ENCODE measurements at places on chromosomes 12 and 14.
A peak's percentile ranks its signal among the peaks of the same experiment; 100 is the strongest.

DNA sequence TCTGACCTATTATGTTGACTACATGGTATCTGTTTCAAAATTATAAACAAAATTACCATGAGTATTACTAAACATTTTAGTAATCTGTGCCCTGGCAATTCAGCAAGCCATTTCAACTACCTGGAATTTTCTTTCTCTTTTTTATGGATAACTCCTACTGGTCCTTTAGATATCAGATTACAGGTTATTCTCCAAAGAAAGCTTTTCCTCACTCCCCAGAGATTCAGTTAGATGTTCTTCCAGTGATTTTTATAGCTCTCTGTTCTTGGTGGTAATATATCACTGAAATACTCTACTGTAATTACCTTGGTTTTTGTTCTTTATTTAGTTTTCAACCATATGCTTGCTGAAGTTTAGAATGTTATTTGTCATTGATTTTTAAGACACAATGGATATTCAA is 930.2 kb upstream of the FOXG1 start:
- DNase-seq: no peak

- no peak for DNase-seq
These were observed 780.7 kb downstream of the FLRT2 start for GRCh38 chr14:86310611-86311010.

DNA sequence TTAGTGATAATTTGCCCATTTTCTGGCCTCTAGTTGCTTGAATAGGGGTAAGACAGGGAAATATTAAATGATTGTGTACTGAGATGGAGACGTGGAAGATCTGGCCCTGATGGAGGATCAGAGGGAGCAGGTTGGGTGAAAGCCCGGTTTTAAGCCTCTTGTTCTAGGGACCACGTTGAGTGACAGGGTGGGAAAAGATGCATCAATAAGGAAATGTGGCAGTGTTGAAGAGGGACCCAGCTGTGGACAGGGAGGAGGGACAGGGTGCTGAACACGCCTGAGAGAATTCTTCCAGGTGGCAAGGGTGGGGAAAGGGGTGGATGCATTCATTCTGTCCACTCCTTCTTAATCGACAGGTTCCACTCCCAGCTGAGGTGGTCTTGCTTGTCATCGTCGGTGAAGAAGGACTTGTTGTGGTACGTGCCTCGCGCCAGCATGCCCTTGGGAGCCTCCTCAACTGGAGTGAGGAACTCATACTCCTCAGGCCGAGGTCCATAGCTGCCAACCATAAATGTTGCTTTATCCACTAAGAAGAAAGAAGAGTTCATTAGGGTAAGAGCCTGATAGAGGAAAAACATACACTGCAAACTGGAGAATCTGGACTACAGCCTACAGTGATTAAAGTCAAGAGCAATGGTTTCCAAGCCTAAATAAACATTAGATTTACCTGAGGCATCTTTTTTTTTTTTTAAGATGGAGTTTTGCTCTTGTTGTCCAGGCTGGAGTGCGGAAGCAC is 4.0 kb upstream of the ERP27 start:
- DNase-seq: no peak

GRCh38 chr12:8603856-8604255 is 8.8 kb downstream of the AICDA start:
- no peak for DNase-seq

- no peak for DNase-seq
These were observed 218.7 kb upstream of the TBX3 start for GRCh38 chr12:114902665-114903064.

DNA sequence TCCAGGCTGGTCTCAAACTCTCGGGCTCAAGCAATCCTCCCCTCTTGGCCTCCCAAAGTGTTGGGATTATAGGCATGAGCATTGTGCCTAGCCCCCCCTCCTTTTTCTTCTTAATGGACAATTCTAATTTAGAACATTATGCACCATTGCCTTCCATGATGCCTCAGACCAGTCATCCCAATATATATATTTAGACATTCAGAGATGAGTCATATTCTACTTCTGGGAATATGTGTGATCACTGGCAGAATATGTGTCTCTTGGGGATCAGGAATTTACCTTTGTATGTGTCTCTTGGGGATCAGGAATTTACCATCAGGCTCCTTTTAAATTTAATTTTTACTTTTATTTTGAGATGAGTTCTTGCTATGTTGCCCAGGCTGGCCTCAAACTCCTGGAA is 7.5 kb upstream of the CCDC177 start:
- DNase-seq: no peak

- DNase-seq: no peak
These were observed 8.0 kb upstream of the ANKRD9 start for GRCh38 chr14:102517392-102518062.

- DNase-seq: no peak
These were observed 493.1 kb downstream of the NOVA1 start for GRCh38 chr14:26104717-26105116.

- no peak for DNase-seq
These were observed at the start of gene FOXG1 for GRCh38 chr14:28766469-28766955. TSS of gene FOXG1 (plus strand) at chr14:28766787. CDS start at chr14:28767280, 493 bp downstream.

DNA sequence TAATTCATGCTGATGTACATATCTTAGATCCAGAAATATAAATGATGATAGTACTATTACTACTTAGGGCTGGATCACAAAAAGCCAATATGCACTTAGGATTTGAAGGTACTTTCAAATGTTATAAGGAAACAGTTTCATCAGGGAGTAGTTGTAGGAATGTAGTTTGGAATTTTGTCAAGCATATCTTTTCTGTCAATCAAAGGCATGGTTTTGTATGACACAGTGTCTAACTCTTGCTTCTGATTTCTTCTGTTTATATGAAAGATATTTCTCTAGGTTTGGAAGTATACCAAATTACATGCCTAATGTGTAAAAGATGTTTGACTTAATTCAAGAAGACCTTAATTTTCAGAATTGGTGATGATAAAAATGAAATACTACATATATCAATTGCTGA is 135.7 kb downstream of the RAD51B start:
- no peak for DNase-seq

- no peak for DNase-seq
These were observed 472.2 kb downstream of the RAD51B start for GRCh38 chr14:68291820-68292219.

DNA sequence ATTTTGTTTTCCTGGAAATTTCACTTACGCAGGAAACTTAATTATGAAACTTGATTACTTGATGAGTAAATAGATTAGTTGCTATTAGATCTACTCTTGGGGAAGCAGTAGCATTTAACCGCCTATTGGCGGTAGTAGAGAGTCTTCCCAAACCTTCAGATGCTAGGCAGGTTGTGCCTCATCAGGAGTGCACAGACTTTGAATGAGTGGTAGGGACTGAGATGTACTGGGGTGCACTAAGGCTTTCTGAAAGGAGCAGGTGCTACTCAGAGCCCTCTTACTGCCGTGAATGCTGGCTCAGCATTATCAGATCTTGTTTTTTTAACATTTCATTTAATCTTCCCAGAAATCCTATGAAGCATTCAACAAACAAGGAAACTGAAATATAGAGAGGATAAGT is 7.7 kb downstream of the GATC start:
- peak; percentile 50 for DNase-seq

DNA sequence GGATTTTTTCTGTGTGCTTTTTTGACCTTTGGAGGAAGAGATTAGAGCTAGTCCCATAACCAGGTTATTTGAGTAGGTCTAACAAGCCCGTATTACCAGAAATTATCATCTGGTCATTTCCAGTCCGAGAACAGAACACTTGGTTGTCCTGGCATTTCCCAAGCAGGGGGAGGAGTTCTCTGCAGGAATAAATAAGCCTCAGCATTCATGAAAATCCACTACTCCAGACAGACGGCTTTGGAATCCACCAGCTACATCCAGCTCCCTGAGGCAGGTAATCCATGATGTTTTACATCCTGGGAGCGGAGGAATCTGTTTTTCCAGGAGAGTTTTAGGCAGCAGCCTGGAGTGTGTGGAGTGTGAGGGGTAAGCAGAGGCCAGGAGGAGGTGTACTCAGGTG is at the start of gene SERPINA3:
Gene SERPINA3 (plus strand): TSS at position 218 of the 400 bp plus-strand sequence. CDS start 2,051 bp downstream, outside the sequence.
- DNase-seq: no peak

DNA sequence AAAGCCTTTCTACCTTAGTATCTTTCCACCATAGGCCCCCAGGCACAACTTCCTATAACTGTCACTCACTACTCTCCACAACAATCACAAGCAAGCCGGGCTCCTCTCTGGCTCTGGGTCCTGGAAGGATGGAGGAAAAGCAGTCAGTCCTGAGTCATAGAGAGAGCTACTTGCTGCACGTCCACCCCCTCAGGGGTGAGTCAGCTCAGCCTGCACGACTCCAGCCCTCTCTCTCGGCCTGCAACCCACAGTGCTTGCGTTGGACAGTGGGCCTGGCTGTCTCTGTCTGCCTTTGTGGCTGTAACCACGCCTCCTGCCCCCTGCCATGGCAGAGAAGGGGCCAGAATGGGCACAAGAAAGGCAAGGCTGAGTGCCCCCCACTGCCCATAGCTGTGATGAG is 154.1 kb upstream of the FKBP4 start:
- no peak for DNase-seq

DNA sequence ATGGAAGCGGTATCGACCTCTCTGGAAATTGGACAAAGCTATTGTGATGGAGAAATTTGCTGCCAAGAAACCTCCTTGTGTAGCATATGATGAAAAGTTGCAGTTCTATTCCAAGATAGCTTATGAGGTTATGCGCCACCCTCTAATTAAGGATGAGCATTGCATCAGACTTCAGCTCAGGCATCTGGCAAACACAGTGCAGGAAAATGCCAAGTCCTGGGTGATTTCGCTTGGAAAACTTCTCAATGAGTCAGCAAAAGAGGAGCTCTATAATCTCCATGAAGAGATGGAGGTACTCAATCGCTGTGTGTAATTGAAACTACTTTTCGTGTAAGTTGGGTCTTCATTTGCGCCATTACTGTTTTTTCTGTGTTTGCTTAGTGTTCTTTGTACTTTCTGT is 51.2 kb downstream of the DNAH10 start:
- no peak for DNase-seq

DNA sequence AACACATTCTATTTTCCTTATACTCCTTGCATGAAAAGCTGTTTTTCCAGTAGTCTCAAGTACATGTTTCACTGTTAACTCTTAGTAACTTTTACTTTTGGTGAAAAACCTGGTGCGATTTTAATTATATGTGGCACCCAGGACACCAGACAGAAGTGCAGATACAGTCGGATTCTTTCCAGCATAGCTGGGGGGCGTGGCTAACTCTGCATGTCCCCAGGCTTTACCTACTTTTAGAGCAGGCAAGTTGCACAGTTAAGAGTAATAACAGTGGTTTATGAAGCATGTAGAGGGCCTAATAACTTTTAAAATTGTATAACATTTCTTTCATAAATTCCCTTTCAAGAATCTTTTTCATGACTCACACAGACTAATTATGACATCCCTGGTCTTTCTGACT is 70.7 kb downstream of the HSD17B6 start:
- DNase-seq: no peak

GRCh38 chr12:12207746-12208145 is 59.1 kb downstream of the LRP6 start:
- DNase-seq: no peak

DNA sequence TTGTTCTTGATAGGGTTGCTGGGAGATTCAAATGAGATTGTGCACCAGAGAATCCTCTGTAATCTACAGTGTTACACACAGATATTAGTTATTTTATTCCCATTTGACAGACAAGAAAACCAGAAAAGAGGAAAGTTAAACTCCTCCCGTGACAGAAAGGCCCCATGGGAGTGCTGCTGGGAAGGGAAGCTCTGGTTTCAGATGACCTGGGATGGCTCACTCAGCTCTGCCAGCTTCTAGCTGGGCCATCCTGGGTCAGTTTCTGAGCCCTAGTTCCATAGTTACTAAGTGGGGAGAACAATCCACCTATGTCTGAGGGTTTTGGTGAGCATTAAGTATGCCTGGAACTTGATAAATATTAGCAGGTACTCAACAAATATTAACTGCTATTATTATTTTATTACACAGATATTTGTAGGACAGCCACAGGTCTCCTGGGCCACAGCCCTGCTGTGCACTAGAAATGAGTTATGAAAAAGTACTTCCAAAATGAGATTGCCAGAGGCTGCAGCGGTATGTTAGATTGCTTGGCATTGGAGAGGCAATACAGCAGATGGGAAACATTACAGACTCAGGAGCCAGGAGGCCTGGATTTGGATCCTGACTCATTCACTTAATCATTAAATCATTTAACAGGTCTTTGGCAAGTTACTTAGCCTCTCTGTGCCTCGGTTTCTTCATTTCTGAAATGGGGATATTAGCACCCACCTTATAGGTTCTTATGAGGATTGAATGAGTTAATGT is 47.1 kb upstream of the STON2 start:
- no peak for DNase-seq

DNA sequence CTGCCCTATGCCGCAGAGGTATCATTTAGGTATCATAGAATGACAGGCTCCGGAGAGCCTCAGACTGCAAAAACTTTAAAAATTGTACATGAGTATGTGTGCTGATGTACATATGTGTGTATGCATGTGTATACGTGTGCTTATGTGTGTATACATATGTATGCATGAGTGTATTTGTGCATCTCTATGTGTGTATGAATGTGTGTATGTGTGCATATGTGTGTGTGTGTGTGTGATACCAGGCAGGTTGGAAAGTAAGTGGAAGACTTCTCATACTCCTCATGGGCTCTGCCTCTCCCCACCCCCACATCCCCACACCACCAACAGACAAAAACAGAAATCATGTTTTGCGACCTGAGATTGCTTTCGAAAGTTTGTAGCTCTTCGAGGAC is 621 bp upstream of the TMEM117 start:
- DNase-seq: no peak

- no peak for DNase-seq
These were observed 5.6 kb downstream of the ZNF385A start for GRCh38 chr12:54378796-54379397.

DNA sequence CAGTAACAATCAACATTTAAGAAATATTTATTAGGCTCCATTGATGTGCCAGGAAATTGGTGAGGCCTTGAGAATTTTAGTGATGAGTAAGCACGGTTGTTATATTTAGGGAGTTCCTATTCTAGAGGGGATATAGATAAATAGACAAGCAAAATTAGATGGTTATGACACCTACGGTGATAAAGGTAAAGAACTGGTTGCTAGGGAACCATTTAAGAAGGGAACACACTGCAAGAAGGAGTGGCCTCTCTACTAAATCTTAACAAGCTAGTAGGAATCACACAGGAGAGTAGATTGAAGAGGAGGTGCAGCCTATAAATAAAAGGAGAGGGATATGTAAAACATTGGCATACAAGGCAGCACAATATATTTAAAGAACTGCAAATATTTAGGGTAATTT is 155.2 kb downstream of the LRIG3 start:
- no peak for DNase-seq

GRCh38 chr12:72815421-72815820 is 543.3 kb downstream of the TRHDE start:
- DNase-seq: no peak

DNA sequence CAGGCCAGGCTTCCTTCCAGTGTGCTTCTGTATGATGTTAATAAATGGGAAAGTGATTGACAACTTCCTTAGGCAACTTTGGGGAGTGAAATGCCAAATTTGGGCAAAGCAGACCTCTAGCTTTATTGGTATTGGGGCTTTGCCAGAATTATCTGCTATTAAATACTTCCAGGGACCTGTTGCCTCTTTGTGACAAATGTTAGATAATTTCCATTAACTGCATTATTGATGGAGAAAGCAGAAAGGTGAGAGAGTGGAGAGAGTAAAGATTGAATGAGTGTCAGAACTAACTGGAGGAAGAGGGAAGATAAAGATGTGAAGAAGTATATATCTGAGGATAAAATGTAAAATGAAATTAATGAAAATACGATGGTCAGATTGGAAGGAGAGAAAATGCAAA is 94.5 kb downstream of the CACNA1C start:
- no peak for DNase-seq

- no peak for DNase-seq
These were observed 13.1 kb downstream of the RPS6KL1 start for GRCh38 chr14:74909911-74910310.

- no peak for DNase-seq
These were observed 179.6 kb upstream of the RPH3A start for GRCh38 chr12:112611908-112612307.

Measured in GM10248 (cell line).